ENCODE measurements at places on chromosomes 7 and 10. TPM values are rescaled to one million over a fixed set of nuclear protein-coding genes. Genes with fewer than 3 reads are reported as not detected.

HABP2 gene
- under 0.01 TPM for total RNA-seq

PDE1C gene
- 2.1 TPM for total RNA-seq

GPRIN2 gene
- 0.52 TPM for total RNA-seq

PHYHIPL gene
- 0.52 TPM for total RNA-seq

LRRN3 gene
- 5.2 TPM for total RNA-seq

DMBT1 gene
- not detected for total RNA-seq

SPDYE5 gene
- not detected for total RNA-seq

SGCE gene
- total RNA-seq, result 184 TPM

ZNF425 gene
- total RNA-seq, result 5.2 TPM

RBM28 gene
- 7.3 TPM for total RNA-seq

TMEM236 gene
- under 0.01 TPM for total RNA-seq

OR6B1 gene
- not detected for total RNA-seq

TAS2R41 gene
- not detected for total RNA-seq

MYOF gene
- total RNA-seq, result 45.4 TPM

STOX1 gene
- total RNA-seq, result 3.7 TPM

FRAT1 gene
- total RNA-seq, result 2.1 TPM

FANK1 gene
- not detected for total RNA-seq

TRIM73 gene
- total RNA-seq, result 2.6 TPM

GDF10 gene
- 1.0 TPM for total RNA-seq

XRCC2 gene
- 1.6 TPM for total RNA-seq
